ENCODE measurements at places on chromosomes 2 and 18.

DNA sequence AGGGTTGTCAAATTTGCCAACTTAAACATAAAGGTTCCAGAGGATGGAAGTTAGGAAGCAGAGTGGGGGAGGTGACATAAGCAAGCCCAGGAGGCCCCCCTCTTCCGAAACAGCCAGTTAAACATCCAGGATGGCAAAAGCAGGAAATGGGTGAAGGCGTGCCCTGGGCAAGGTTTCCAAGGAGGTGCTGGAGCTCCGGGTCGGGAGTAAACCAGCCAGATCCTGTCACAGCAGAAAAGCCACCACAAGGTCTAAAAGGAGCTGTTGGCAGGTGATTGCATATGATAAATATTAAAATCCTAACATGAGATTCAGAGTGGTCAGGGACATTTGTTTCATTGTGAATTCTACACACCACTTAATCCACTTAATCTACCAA is 572.2 kb upstream of the SALL3 start:
- DNase-seq: no peak

- no peak for DNase-seq
Observed at GRCh38 chr18:30929718-30930117, 112.8 kb downstream of the DSC3 start.

GRCh38 chr2:160612266-160612856 is 118.8 kb upstream of the RBMS1 start:
- DNase-seq: no peak

- no peak for DNase-seq
Observed at GRCh38 chr2:138334323-138334722, 167.2 kb upstream of the SPOPL start.

- DNase-seq: no peak
Observed at GRCh38 chr2:210531050-210531449, 25.3 kb upstream of the CPS1 start.

DNA sequence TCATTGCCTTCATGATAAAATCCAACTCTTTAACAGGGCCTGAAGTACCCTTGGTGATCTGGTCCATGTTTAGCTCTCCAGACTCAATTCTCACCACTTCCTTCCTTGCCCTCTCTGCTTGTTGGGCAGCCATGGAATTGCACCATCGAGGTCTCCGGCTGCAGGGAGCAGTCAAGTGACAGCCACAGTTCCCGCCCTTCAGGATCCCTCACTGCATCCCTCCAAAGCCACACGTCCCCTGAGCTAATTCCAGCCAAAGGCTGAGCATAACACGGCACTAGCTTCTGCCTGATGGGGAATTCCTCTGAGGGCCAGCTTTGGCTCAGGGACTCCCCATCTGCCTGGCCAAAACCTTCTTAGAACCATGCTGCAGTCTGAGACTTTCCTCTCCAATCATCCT is 47.4 kb upstream of the SLC1A4 start:
- DNase-seq: no peak

- no peak for DNase-seq
Observed at GRCh38 chr18:6249170-6249569, 165.5 kb downstream of the L3MBTL4 start.

DNA sequence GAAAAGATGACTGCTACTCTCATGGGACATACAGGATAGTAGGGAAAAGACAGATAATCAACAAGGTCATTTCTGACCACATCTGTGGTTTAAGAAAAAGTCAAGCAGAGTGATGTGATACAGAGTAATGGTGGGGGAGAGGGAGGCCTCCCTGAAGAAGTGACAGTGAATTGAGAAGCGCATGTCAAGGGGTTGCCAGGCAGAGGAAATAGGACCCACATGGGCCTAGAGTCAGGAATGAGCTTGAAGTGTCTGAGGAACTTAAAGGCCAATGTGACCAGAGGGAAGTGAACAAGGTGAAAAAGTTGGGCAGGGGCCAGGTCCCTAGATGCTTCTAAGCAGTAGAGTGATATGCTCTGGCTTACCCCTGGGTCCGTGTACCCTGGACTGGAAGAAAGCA is 113.5 kb upstream of the PPP1CB start:
- DNase-seq: no peak

Measured in trophoblast cell (in vitro differentiated cells and primary cell).